Right ventricle myocardium superior (tissue), 1 donor: ENCODE measurements at places on chromosomes 13 and 19.

GRCh38 chr13:27404680-27405079, 19.7 kb upstream of the GTF3A start:
- no peak for DNase-seq

GRCh38 chr19:50016225-50016807, 8.9 kb downstream of the VRK3 start:
- no peak for DNase-seq

- DNase-seq, result no peak
Measured at GRCh38 chr19:9178901-9179300, at the start of gene OR7D2. TSS of gene OR7D2 (plus strand) at chr19:9178979. CDS start at chr19:9185782, 6,803 bp downstream.

DNA sequence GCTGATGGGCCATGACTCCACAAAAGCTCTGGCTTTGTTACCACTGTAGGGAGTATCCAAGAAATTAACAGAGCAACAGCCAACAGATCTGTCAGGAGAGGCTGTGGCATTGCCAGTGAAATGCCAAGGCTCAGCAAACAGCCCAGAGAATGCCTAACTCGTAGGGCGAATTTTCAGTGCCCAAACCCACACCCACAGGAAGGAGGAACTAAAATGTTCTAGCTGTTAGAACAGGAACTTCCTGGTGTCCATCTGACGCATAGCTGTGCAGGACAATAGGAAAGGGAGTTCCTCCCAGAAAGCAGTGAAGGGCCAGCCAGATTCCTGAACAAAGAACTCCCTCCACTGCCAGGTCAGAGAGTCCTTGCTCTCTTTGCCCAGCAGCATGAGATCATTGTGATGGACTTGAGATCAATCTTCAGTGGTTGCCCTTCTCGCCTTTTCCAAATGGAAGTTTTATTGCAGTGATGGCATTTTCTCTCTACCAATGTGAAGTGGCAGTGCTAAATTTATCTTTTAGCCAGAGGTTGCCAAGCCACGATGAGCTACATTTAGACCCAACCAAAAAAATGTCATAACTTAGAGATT, 224.2 kb upstream of the STARD13 start:
- peak; percentile 48 for DNase-seq

GRCh38 chr13:60590800-60591747, 194.1 kb downstream of the TDRD3 start:
- DNase-seq, result no peak

GRCh38 chr13:72258340-72258981, 391.5 kb upstream of the DACH1 start:
- DNase-seq, result no peak

- DNase-seq, result no peak
Measured at GRCh38 chr13:103795892-103796478, 729.8 kb upstream of the SLC10A2 start.

GRCh38 chr13:24142886-24143285, 17.6 kb upstream of the SPATA13 start:
- DNase-seq, result no peak

GRCh38 chr19:14519245-14519859, 1.2 kb upstream of the DNAJB1 start:
- DNase-seq, result no peak

DNA sequence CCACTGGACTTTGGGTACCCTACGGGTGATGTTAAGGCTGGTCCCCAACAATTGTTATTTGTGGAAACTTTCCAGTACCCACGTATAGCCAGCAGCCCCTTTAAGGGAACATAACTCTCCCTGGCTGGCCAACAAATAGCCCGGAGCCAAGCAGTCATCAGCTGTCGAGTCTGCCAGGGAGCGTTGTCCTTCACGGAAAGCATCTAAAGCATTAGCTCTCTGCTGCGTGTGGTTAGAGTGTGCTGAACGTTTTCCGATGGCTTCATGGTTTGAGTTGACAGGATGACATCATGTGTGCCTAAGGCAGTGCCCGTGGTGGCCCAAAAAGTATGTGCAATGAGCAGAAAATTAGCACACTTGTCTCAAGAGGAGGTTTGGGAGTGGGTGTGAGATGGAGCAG, 3.3 kb upstream of the ZNF556 start:
- DNase-seq, result no peak

DNA sequence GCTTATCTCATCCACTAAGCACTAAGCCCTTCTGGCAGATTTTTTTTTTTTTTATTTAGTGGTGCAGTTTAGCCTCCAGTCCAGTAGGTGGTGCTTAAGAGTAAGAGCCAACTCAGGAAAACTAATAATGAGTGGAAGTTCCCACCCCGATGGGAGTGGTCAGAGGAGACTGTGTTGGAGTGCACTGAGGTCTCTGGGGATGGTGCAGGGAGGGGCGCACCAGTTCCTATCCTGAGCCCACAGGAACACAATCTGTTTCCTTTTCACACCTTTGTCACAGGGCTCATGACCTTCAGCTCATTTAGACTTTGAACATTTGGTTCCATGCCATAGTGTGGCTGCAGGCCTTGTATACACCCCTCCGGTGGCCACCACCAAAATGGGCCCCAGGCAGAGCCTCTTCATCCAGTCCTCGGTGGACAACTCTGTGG, 367.4 kb downstream of the SPRY2 start:
- peak; percentile 48 for DNase-seq

DNA sequence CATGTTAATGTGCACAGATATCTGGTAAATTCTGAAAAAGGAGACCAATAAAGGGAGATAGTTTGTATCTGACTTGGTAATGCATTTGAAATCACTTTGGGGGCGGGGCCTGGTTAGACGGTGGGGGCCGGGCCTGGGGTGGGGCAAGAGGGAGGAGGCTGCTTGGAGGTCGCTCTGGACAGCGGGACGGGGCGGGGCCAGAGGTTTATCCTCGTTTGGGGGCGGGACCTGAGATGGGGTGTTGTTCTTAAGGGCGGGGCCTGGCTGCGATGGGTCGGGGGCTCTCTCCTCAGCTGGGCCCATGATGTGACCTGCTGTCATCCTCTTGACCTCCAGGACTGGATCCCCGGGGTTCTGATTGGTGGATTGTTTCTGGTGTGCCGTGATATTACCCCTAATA, 4.9 kb upstream of the ZNF808 start:
- DNase-seq, result no peak

DNA sequence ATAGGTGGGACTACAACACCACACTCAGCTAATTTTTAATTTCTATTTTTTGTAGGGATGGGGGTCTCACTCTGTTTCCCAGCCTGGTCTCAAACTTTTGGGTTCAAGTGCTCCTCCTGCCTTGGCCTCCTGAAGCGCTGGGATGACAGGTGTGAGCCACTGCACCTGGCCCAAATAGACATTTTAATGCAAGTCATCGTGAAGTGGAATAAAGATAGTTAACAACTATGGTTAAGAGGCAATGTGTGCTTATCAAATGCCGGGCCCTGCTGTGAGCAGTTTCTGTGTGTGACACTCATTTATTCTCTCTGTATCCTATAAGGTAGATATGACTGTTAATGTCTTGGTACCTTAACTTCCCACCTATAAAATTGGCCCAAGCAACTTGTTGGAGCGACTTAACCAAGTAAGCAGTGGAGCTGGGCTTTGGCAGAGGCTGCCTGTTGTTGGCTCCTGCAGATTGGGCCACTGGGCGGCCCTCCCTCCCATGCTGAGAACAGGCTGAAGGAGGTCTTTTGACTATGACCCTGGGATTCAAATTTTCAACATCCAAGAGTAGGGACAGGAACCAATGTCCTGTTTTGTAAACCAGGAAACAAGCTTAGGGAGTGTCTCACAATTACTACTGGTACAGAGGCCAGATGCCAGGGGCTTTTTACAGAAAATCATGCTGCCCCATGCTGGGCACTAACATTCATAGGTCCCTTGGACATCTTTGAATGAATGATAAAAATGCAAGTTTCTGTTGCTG, 450.7 kb downstream of the TSHZ3 start:
- DNase-seq, result no peak

GRCh38 chr13:43583321-43583720, 203.5 kb downstream of the ENOX1 start:
- no peak for DNase-seq

DNA sequence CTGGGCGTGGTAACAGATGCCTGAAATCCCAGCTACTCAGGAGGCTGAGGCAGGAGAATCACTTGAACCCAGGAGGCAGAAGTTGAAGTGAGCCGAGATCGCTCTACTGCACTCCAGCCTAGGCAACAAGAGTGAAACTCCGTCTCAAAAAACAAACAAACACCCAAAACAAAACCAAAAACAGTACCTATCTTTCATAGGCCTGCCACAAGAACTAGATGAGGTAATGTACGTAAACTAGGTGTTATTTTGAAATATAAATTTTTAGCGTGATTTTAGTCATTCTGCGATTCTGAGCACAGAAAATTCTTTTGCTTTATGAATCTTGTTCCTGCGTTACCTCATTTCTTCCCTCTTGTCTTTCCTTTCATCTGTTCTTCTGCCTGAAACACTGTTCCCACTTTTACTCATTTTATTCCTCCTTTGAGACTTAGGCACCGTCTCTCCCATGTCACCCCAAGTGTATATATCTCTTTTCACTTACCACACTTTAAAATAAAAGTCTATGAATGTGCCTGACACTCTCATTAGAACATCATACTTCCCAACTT, 238.2 kb upstream of the HTR2A start:
- no peak for DNase-seq

- DNase-seq, result no peak
Measured at GRCh38 chr13:80572308-80572922, 231.5 kb upstream of the SPRY2 start.

- DNase-seq, result no peak
Measured at GRCh38 chr13:36915106-36915505, 4.9 kb downstream of the SMAD9 start.

DNA sequence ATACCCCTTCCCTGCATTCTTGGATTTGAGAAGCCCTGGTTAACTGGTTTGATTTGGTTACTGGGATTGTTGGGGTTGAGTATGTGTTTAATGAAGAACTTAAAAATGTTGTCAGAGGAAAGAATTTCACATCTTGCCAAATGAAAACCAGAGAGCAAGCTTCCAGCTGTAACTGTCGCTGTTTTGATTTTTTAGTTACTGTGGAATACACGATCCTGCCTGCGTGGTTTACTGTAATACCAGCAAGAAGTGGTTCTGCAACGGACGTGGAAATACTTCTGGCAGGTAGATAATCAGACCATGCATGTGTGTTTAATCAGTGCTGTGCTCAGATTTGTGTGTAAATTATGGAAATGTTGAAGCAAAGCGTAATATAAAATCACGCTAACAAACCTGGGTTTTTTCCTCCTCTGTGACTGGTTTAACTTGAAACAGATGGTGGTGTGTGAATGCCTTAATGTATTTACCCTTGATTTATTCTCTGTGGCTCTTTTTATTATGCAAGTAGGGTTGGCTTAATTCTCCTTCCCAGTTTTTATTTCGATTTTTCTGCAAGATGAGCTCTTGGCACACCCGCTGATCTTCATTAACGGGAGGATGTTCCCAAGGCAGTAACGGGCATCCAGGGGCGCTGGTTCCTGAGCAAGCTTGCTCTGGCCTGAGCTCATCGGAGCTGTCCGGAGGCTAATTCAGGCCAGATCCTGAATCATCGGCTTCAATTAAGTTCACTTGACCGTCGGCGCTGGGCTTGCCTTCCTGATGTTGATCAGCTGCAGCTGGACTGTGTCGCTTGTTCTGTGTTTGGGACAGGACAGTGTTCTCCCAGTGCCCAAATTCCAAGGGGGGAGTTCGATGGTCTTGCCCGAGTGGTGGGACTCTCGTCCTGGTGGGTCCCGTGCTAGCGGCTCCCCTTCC, 16.0 kb downstream of the UPF1 start:
- DNase-seq, result no peak

DNA sequence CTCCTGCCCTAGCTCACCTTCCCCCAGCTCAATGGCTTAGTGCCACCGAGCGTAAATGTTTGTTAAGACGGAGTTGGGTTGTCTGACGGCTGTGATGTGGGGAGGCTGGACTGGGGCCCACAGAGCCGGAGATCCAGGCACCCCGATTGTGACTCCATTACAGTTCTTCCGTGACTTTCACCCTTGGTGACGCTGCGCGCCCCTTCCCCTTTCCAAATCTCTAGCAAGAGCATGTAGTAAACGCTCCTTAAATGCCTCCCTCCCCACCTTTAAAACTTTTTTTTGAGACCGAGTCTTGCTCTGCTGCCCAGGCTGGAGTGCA, 829 bp downstream of the REEP6 start:
- DNase-seq, result no peak

DNA sequence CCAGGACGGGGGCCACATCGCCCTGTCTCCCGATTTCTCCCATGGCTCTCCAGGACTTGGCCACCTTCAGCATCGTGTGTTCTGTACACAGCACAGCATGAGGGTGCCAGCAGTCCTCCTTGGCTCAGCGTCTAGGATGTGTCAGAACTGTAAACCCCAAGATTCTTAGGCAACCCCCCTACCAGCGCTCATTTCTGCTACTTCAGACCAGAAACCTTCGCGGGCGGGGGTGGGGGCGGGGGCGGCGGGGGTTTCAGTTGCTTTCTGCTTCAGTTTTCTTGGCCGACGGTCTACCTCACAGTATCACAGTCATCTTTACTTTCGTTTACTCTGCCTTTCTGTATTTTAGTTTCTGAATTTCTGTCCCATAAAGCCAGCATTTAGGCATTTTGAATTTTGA, 82.4 kb downstream of the GGACT start:
- DNase-seq, result no peak

- DNase-seq, result no peak
Measured at GRCh38 chr13:60986301-60986700, 429.3 kb downstream of the PCDH20 start.

- DNase-seq, result no peak
Measured at GRCh38 chr19:16946951-16947940, 58.4 kb downstream of the F2RL3 start.

DNA sequence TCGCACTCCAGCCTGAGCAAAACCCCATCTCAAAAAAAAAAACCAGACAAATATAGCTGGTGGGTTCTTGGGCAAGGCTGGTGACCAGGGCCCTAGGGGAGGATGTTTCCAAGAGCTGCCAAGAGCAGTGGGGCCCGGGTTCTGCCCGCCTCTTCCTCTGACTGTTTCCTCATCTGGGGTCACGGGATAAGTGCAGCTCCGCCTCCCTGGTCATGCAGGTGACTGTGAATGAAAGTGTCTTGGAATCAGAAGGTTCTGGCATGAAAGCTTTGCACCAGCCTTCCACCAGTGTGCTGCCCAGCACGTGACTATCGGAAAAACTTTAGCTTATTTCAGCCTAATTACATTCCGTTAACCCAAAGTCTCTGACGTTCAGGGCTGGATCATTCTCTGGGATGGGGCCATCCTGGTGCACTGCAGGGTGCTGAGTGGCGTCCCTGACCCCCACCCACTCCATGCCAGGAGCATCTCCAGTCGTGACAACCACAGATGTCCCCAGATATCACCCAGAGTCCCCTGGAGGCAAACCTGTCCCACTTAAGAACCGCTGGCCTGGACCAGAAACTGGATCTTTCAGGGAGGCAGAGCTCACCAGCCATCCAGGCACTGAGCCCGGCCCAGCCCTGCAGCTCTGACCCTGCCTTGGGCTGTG, 85.6 kb downstream of the GNG7 start:
- peak; percentile 75 for DNase-seq
